ENCODE measurements at places on chromosomes 2 and 18. TPM values are rescaled to one million over a fixed set of nuclear protein-coding genes. Genes with fewer than 3 reads are reported as not detected.

DNA sequence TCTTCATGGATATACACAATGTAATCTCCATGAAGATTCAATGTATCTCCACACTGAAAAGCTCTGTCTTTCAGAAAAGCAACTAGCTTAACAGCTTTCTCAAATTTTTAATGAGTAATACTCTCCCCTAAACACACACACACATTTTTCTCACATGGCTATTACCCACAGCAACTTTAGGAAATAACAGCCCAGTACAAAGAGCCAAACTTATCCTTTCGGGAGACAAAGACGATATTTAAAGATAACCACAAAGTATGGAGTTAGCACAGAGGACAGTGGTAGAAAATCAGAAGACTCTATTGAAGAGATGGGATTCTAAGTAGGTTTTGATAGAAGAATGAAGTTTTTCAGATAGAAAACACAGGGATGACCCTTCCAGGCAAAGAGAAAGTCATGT lies 394.9 kb upstream of the TRIB2 start:
- peak overlapping the region; percentile 83 for H3K27ac ChIP-seq
- H3K4me1 ChIP-seq = peaks cover 62% of the 10 kb centered on the region
- peak; percentile 29 for DNase-seq
- no peaks in the 10 kb centered on the region for H3K36me3 ChIP-seq
- no peaks in the 10 kb centered on the region for H3K27me3 ChIP-seq

- H3K4me1 ChIP-seq = peaks cover 17% of the 10 kb centered on the region
- no peaks in the 10 kb centered on the region for H3K27me3 ChIP-seq
- H3K4me3 ChIP-seq = no peak overlapping the region
- H3K36me3 ChIP-seq = peaks cover 49% of the 10 kb centered on the region
These were observed 2.9 kb downstream of the RETREG2 start for GRCh38 chr2:219180961-219181360.

GRCh38 chr2:11267931-11268330 lies 76.5 kb downstream of the ROCK2 start:
- DNase-seq = no peak
- no peak overlapping the region for H3K27ac ChIP-seq
- H3K4me3 ChIP-seq = no peak overlapping the region
- H3K36me3 ChIP-seq = no peaks in the 10 kb centered on the region
- no peaks in the 10 kb centered on the region for H3K27me3 ChIP-seq

GRCh38 chr2:10889651-10890215 lies 22.0 kb upstream of the KCNF1 start:
- H3K27me3 ChIP-seq = peaks cover 45% of the 10 kb centered on the region
- no peaks in the 10 kb centered on the region for H3K36me3 ChIP-seq
- no peaks in the 10 kb centered on the region for H3K4me1 ChIP-seq

DNA sequence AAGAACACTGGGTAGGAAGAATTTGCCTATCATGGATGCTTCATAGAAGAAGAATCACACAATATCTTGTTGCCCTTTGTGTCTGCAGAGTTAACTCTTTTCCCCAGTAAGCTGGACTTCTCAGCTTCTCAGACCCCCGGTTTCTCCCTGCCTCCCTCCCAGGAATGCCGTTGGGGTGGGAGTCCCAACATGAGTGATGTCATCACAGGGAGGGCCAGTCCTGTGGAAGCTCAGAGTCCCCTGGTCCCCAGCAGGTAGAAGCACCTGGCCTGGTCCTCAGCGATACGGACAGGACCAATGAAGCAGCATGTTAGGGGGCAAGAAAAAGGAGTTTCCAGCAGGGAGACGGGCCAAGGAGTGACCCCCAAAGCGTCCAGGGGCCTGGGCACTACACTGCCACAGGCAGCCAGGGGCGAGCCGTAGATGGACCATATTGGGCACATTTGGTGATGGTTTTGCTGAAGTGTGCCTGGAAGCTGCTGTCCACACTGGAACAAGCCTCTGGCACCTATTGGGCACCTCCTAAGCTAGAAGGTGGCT lies 235.9 kb upstream of the SMAD2 start:
- H3K4me1 ChIP-seq = no peaks in the 10 kb centered on the region
- no peak overlapping the region for H3K4me3 ChIP-seq
- H3K27ac ChIP-seq = no peak overlapping the region
- H3K36me3 ChIP-seq = no peaks in the 10 kb centered on the region
- H3K27me3 ChIP-seq = peaks cover 3% of the 10 kb centered on the region

GRCh38 chr2:76211991-76212985 lies 501.6 kb upstream of the GCFC2 start:
- no peaks in the 10 kb centered on the region for H3K27me3 ChIP-seq
- no peaks in the 10 kb centered on the region for H3K4me1 ChIP-seq
- no peak overlapping the region for H3K4me3 ChIP-seq
- no peak overlapping the region for H3K27ac ChIP-seq

DNA sequence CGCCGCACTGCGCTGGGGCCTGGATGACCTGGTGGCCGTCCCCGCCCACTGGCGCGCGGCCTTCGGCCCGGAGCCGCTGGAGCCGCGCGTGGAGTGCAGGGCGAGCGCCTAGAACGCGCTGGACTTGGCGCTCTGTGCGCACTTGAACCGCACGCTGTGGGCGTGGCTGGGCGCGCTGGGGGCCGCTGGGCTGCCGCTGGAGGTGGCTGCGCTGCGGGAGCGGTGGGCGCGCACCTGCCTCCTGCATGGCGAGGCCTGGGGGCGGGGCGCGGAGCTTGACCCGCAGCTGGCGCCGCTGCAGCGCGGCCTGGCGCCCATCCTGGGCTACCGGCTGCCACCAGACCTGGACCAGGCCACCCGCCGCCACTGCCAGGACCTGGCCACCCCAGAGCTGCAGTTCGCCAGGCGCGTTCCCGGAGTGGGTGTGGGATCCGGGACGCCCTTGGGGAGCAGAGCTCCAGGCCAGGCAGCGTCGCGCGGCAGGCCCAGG lies 9.9 kb downstream of the AQP12B start:
- H3K36me3 ChIP-seq = no peaks in the 10 kb centered on the region
- no peak overlapping the region for H3K4me3 ChIP-seq
- peaks cover 22% of the 10 kb centered on the region for H3K27me3 ChIP-seq
- DNase-seq = peak; percentile 80

GRCh38 chr2:157777427-157777826 lies 98.7 kb downstream of the ACVR1 start:
- no peak overlapping the region for H3K27ac ChIP-seq
- peaks cover 39% of the 10 kb centered on the region for H3K36me3 ChIP-seq
- no peak for DNase-seq
- no peaks in the 10 kb centered on the region for H3K4me1 ChIP-seq

Gene DYSF
- 4.3 TPM for total RNA-seq

Gene EMILIN1
- 138 TPM for total RNA-seq

Gene DIPK1C
- not detected for total RNA-seq
